CD4-positive, alpha-beta T cell treated with Interleukin-15 for 4 hours (primary cell): ENCODE measurements at places on chromosomes 7 and 10.

GRCh38 chr7:139999516-139999915, 63.2 kb downstream of the PARP12 start:
- DNase-seq: no peak

- DNase-seq: no peak
Measured at GRCh38 chr7:88432301-88432700, 125.6 kb upstream of the STEAP4 start.

DNA sequence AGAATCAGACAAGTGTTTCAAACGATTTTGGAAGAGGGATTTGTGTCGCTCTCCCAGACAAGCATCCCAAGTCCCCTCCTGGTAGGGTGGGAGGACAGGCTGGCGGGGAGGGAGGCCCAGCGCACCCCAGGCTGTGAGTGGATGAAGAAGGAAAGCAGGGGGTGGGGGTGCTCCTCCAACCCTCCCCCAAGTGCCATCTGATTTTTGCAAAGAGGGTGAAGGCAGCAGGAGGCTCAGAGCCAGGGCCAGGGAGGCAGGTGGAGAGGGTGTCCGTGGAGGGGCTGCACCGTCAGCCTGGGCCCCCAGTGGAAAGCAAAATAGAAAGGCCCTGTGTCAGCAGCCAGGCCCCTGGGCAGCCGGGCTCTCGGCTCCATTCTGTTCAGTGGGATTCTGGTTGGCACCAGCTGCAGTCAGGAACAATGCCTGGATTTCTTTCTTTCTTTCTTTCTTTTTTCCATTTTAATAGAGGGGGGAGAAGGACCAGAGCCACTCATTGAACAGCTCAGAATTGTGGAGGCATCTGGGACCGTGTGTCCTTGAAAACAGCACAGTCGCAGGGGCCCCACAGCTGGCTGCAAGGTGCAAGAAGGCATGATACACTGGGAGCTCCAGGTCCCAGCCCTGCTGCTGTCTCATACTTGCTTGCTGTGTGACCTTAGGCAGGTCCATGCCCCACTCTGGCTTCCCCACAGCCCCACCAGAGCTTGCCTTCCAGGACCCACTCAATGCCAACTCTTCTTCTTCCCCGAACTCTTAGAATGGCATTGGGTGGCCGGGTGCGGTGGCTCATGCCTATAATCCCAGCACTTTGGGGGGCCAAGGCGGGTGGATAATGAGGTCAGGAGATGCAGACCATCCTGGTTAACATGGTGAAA, 7.1 kb upstream of the ZMIZ1 start:
- DNase-seq: no peak

- no peak for DNase-seq
Measured at GRCh38 chr10:88987840-88988239, 2.8 kb upstream of the FAS start.

- no peak for DNase-seq
Measured at GRCh38 chr7:114416129-114416990, 1.7 kb downstream of the FOXP2 start.

DNA sequence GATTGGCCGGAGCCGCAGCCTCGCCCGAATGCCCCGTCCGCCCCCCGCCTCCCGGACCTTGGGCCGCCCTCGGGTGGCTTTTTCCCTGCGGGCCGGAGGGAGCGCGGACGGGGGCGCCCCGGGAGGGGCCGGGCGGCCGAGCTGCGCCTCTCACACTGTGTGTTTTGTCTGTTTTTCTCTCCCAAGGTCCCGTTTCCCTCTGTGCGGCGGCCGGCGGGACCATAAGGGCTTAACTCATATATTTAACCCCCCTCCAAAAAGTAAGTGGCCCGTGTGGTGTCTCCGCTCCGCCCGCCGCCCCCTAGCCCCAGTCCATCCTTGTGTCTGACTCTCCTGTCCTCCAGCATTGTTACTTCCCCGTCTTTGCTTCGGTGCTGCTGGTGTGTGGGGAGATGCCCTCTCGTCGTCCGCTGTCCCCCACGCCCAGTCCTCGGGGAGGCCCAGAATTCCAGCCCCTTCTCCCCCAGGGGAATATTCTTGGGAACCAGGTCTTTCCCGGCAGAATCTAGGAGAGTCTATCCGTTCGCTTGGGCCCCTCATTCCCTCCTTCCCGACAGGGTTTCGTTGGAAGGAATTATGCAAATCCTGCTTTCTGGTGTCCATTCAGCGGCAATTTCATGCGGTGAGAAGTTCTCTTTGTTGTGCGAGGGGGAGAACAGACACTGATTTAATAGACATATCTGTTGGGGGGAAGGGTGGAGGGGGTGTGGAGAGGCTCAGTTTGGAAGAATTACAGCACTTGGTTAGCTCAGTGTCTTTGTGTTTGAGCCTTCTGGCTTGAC, 1.3 kb downstream of the LCOR start:
- no peak for DNase-seq

DNA sequence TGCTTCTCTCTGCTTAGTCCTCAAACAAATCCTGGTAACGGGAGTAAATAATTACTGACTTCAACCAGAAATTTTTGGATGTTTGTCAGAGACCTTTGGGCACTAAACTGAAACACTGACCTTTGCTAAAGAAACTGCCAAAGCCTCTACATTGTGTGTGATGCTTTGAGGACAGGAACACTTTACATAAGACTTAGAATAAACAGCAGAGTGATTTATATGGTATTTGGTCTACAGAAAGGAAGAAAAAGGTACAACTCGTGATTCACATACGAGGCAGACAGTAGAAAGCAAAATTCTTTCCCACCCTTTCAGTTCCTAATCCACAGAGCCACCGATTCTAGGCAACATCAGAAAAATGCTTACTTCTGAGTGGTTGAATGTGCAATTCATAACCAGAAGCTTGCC, 59.8 kb downstream of the SLC16A12 start:
- no peak for DNase-seq

GRCh38 chr7:29627631-29628030, 64.0 kb downstream of the PRR15 start:
- no peak for DNase-seq

DNA sequence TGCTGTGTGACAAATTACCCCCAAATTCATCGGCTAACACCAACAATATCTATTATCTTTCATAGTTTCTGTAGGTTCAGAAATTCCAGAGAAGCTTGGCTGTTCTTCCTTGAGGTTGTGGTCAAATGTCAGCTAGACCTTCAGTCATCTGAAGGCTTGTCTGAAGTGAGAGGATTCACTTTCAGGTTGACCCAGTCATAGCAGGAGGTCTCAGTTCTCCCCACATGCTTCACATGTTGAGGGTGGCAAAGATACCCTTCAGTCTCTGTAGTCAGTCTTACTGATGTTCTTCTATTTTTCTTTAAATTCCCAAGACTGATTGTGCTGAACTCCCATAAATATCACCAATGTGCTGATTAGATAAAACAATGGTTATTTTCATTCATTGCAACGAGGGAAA, 1692.0 kb downstream of the REEP3 start:
- no peak for DNase-seq

- DNase-seq: no peak
Measured at GRCh38 chr10:25766687-25767221, 167.3 kb upstream of the MYO3A start.

GRCh38 chr10:127968659-127969058, 61.8 kb downstream of the PTPRE start:
- no peak for DNase-seq

DNA sequence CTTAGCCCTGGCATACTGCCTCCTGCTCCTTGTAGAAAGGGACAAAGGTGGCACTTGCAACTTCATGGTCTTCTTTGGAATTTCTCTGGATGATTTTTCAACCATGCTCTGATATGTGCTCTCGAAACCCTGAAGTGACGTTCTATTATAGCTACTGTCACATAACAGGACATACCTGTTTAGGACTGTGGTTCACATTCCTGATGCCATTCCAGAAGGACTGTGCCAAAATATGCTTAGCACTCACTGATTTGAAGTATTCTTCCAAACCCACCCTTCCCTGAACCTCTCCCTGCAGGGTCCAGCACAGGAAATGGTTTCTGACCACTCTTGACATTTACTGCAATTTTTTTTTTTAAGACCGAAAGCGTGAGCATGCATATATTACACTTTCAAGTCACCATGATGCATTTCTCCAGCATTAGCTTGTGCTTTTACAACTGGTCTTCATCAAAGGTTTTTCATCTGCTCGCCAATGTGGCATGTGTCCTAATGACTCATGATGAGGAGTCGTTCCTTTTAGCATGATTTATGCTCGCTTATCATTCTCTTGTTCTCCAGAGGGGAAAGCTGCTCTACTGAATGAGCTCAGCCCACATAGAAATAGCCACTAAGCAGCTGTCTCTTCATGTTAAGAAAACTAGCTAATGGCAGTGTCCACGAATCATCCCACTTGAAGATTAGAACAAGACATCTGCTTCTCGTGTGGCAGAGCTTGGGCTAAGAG, 135.2 kb downstream of the ADAM12 start:
- no peak for DNase-seq

- DNase-seq: no peak
Measured at GRCh38 chr7:151003572-151003971, 12.8 kb downstream of the NOS3 start.

DNA sequence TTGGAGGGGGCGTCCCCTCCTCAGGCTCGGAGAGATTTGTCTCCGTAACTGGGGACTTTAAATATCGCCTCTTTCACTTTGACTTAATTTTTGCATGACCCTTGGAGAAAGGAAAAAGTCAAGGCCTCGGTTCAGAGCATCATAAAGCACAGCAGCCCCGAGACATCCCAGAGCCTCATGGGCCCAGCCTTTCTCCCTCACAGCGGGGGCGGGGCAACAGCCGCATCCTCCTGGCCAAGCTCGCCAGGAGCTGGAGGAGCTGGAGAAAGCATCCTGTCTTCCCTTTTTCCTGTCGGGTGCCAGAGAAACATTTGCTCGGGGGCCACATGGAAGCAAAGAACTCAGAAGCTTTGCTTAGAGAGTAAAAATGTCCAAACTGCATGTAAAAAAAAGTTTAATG, 43.6 kb upstream of the DPYSL4 start:
- DNase-seq: no peak

DNA sequence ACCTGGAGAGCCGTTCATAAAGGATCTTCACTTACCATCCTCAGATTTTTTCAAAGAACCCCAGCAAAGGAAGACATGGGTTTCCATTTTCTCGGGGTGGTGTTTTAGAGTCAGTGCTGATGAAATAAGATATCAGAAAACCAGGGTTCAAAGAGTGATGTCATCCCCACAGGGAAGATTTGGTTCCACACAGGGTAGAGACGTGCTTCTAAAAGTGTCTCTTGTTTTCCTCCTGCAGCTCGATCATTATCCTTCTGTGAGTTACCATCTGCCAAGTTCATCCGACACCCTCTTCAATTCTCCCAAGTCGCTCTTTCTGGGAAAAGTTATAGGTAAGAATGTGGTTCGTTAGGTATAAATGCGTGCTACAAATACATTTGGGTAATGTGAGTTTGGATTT, 323.8 kb upstream of the C7orf33 start:
- DNase-seq: no peak

- no peak for DNase-seq
Measured at GRCh38 chr10:72687035-72687434, 4.9 kb upstream of the MCU start.

DNA sequence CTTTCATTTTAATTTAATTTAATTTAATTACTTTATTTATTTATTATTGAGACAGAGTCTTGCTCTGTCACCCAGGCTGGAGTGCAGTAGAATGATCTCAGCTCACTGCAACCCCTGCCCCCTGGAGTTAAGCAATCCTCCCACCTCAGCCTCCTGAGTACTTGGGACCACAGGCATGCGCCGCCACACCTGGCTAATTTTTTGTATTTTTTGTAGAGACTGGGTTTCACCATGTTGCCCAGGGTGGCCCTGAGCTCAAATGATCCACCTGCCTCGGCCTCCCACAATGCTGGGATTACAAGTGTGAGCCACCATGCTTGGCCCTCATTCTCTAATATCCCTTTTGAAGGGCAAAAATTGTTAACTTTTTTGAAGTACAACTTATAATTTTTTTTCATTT, 92.9 kb downstream of the XRCC2 start:
- no peak for DNase-seq

GRCh38 chr7:114944745-114945625, 23.1 kb downstream of the MDFIC start:
- DNase-seq: no peak

DNA sequence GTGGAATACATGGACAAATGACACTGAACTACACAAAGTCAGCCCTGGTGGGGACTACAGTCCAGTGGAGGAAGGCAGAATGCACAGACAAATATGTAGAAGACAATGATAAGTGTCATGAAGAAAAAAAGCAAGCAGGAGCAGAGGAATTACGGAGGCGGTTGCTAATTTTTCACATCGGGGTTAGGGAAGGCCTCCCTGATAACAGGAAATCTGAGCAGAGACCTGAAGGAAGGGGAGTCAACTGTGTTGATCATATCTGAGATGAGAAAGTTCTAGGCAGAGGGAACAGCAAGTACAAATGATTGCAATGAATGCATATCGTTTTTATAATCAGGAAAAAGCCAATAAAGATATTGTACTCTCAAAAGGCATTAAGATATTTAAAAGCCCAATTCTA, 14.0 kb downstream of the KIAA1549 start:
- no peak for DNase-seq

DNA sequence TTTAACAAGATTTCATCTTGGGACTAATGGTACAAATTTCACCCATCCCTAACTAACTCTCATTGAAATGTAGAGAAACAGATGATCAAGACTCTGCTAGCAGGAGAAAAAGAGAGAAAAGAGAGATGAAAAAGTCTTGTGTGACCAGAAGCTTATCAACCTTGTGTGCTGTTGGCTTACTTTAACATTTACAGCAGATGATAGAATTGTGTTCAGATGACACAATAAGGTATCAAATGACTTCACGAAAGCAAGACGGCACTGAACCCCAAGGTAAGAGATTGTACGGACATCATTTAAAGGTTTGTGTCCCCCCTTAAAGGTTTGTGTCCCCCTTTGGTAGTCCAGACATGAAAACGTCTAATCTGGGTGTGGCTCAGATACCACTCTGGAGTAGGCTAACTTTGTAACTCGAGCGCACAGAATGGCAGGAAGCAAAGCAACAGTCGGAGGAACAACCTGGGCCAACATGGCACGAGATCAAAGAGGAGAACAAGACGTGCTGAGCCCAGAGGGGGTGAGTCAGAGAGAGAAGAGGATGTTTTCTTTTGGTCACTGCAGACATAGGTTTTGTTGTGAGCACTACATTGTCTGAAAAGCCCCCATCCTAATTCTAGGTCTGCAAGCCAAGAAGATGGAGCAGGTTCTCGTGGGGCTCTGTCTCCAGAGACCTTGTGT, 10.4 kb upstream of the LMBR1 start:
- DNase-seq: peak; percentile 37

GRCh38 chr7:148919859-148920258, 35.8 kb upstream of the EZH2 start:
- no peak for DNase-seq

DNA sequence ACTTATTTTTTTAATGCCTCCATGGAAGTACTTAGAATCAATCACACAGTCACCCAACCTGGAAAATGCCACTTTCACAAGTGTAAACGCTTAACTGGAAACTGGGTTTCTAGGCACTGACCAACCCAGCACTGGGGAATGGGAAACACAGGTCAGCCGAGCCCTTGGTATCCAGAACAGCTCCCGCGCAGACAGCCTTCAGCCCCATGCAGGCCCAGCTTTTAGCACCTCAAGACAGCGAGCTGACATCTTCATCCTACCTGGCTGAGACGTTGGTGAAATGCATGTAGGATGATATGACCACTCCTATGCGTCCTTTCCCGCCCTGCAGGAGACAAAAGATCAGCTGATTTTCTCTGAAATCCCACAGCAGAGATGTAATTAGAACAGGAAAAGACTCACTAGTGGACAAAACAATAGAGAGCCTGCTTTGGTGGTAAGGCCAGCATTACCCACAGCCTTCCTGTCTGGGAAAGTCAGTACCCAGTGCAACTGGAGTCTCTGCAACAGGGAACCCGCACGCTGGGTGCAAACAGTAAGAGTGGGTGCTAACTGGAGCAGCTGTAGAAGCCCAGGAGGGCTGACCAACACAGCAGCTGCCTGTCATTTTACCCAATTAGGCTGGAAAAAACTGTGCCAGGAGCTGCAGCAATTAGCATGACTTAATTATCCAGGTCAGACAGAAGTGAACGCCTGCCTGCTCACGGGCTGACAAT, 153.7 kb downstream of the TNS3 start:
- no peak for DNase-seq
